ENCODE measurements at places on chromosomes 6 and 20.

DNA sequence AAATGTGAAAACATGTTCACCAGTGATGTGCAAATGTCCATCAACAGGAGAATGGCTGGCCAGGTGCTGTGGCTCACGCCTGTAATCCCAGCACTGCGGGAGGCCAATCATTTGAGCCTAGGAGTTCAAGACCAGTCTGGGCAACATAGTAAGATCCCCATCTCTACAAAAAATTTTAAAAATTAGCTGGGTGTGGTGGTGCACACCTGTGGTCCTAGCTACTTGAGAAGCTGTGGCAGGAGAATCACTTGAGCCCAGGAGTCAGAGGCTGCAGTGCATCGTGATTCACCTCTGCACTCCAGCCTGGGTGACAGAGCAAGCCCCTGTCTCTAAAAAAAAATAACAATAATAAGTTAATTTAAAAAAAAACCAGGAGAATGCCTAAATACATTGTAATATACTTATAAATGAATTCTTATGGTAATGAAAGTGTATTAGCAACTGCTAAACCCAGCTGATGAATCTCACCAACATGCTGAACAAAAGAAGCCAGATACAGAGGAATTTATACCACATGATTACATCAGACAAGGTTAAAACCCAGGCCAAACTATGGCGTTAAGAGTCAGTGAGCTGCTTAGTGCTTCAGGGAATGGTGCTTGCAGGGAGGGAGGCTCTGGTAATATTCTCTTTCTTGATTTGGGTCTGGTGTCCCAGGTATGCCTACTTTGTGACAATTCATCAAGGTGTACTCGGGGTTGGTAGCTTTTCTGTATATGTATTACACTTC is 36.4 kb downstream of the RPP40 start:
- no peak for DNase-seq

DNA sequence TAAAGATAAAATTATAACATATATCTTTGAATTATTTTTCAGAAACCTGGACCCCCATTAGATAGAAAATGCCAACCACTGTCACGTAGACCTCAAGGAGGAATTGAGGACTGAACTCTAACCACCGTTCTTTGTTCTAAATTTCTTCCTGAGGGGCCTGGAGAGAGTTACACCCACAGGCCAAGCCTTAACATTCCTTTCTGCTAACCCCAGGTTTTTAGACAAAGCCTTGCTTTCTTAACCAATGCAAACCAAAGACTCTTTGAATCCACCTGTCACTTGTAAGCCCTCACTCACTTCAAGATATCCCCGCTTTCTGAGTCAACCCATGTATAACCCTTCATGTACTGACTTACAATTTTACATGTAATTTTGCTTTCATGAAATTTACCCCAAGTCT is 41.0 kb downstream of the SNX14 start:
- DNase-seq: no peak

DNA sequence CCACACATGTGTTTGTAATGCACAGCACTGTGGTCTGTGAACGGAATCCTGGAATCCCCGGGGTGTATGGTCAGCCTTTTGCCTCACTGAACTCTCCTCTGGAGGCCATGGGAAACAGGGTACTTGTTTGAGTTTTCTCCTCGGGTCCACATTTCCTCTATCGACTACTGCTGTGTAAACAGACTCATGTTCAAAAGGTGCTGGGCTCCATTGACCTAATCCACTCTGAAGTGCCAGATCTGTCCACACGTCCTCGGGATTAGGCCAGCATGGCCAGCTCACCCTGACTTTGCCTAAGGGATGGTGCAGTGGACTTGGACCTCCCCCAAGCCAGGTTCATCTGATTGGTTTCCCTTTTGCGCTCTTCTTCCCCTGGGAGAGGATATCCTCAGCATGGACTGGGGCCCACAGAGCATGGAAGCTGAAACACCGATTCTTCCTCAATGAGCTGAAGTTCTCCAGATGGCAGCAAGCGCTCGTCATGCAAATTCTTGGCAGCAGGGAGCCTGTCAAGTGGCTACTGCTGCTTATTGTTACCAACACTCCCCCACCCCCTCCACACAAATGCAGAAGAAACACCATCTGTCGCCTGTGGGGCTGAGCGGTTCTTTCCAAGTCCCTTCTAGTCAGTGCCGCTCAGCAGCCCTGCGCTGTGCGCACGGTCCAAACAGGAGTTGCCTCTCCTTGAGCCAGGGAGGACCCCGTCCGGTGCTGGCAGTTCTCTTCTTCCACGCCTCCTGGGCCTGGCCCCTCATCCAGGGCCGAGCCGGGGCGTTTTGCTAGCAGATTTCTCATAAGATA is 292.6 kb upstream of the MARCKS start:
- no peak for DNase-seq

DNA sequence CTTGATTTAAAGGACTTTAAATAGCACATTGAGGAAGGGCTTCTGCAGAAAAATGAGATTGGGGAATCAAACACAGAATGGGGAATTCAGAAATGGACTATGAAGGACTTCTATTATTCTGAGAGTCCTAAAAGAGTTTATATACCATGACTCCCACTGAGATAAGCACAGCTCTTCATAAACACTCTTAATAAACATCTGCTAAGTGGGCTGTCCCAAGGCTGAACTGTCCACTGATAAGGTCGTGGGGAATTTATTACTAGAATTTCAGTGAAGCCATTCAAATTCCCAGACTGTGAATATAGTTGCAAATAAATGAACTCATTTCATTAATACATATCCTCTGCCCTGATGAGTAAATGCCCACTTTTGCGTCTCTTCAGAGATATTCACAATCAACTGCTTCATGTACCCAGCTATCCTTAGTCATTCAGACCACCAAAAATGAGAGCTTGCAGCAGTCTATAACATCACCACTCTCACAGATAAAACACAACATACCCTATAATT is 468.2 kb upstream of the RUNX2 start:
- no peak for DNase-seq

- DNase-seq: no peak
Observed at GRCh38 chr6:99305021-99305554, 44.4 kb downstream of the FAXC start.

DNA sequence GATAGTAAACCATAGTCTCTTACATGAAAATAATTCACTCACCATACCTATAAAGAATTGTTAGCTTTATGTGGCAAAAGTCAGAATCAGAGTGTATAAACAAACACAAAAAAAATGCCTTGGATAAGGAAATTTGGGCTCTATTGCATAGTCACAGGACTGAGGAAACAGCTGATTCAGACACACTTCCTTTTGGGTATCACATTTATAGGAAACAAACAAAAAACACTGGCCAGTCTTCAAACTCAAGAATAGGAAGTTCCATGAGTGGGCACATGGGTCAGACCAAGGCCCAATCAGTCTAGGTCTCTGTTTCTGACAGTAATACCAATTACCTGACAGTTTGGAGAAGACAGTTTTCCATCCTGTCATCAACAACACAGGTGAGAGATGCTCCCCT is 8.0 kb downstream of the SLC18B1 start:
- DNase-seq: no peak

GRCh38 chr6:38085031-38085430 is 265.5 kb downstream of the ZFAND3 start:
- DNase-seq: no peak

GRCh38 chr20:12722091-12722490 is 286.7 kb upstream of the SPTLC3 start:
- DNase-seq: no peak

- no peak for DNase-seq
Observed at GRCh38 chr20:51692806-51693400, 75.3 kb downstream of the ATP9A start.

DNA sequence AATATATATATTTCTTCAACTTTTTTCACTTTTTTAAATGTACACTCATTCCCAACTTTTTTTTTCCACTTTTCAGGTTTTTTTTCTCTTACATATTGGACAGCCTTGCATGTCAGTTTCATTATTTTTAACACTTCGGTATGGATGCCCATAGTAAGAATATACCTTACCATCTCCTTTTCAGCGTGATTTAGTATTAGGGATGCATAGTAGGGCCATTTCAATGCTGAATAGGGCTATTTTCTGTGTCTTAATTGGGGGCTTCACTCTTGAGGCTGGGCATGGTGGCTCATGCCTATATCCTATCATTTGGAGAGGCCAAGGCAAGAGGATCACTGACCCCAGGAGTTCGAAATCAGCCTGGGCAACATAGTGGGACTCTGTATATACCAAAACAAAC is 6.7 kb downstream of the RNF114 start:
- no peak for DNase-seq

GRCh38 chr6:112936079-112936472 is 588.9 kb downstream of the RFPL4B start:
- no peak for DNase-seq
